ENCODE measurements at places on chromosomes 11 and 22.

DNA sequence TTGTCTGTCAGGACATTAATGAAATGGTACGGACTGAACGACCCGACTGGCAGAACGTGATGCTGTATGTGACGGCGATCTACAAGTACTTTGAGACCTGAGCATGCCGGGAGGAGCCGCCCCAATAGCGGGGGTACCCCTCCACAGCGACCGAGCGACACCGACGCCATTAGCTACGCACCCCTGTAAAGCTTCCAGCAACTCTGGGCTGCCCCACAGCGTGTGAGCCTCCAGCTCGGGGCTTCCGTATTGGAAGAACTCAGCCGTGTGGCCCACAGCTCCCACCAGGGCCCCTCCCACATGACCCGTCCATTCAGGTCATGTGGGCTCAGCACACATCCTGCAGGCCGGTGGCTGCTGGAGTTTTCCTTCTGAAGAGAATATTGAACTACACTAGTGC, 12.9 kb upstream of the ADORA2A start:
- DNase-seq: no peak

- peak; percentile 52 for DNase-seq
These were observed 46.2 kb downstream of the IGF2 start for GRCh38 chr11:2092956-2093412.

DNA sequence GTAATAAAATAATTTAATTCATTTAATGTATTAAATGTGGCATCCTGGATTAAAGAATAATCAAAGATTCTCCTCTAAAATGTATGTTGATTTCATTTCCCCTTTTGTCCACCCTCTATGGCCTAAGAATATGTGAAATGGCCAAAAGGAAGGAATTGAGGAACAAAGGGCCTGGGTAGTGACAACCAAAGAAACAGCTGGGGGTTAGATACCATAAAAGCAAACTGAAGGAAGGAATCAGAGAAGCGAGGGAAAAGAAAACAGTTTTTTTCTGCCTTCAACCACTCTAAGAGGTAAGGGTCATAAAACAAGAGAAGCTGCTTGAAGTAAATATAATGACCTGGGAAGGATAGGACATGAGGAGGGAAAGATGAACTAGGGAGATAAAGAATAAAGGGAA, 139.3 kb downstream of the FAM76B start:
- DNase-seq: no peak

- no peak for DNase-seq
These were observed 52.6 kb downstream of the TCF20 start for GRCh38 chr22:42217752-42218280.

GRCh38 chr11:47430524-47430923, 4.3 kb upstream of the PSMC3 start:
- no peak for DNase-seq

GRCh38 chr22:23233752-23234408, 53.6 kb downstream of the BCR start:
- no peak for DNase-seq

DNA sequence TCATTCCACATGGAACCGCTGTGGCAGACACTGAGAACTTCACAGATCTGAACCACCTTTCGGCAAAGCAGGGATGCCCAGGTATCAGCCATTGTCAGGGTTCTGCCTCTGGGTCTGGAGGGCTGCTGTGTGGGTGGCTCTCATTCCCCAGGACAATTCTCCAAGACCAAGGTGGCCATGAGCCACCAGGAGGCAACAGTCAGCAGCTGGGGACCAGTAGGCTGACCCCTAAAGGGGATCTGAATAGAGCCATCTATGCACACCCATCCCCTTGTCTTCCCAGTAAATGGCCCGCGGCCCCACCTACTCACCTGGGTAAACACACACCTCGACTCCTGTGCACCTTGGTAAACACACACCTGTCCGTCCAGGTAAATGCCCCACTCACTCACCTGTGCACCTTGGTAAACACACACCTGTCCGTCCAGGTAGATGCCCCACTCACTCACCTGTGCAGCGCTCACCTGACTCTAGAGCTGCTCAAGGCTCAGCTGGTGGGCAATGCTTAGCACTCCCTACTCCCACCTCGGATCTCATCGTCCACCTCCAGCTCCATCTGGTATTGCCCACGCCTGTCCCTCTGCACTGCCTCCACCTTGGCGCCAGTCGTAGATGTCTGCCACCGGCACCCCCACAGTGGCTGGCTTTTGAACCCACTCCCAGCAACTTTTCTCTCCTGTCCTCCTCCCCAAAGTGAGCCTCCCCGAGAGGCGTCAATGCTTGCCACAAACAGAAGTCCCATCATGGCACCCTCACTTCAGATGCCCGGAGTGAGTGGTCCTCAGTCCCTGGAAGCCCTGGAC, 10.2 kb downstream of the SLC25A1 start:
- no peak for DNase-seq

DNA sequence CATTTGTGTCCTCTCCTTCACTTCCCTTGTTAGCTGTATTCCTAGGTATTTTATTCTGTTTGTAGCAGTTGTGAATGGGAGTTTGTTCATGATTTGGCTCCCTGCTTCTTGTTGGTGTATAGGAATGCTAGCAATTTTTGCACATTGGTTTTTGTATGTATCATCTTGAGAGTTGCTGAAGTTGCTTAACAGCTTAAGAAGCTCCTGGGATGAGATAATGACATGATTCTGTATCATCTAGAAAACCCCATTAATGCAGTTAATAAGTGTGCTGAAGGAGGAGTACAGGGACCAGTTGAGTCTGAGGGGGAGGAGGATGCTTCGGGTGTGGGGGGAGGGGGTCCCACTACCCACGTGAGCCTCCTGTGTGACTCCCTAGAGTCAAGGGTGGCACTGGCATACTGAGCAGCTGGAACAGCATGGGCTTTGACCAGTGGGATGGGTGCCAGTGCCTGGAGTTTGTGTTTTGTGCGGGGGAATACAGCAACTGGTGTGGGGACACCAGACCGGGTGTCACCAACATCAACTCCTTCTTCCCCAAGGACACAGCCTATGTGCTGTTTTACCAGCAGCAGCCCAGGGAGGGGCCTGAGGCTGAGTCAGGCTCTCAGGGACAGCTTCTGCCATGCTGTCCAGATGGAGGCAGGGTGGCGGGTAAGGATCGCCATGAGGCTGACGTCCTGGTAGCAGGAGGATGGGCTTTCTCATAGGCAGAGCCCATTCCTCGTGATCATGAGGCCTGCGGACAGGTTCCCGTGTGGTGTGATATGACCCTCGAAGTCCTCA, 24.1 kb downstream of the USP35 start:
- DNase-seq: no peak

- DNase-seq: no peak
These were observed 150.9 kb downstream of the CACNA1I start for GRCh38 chr22:39721206-39722031.

DNA sequence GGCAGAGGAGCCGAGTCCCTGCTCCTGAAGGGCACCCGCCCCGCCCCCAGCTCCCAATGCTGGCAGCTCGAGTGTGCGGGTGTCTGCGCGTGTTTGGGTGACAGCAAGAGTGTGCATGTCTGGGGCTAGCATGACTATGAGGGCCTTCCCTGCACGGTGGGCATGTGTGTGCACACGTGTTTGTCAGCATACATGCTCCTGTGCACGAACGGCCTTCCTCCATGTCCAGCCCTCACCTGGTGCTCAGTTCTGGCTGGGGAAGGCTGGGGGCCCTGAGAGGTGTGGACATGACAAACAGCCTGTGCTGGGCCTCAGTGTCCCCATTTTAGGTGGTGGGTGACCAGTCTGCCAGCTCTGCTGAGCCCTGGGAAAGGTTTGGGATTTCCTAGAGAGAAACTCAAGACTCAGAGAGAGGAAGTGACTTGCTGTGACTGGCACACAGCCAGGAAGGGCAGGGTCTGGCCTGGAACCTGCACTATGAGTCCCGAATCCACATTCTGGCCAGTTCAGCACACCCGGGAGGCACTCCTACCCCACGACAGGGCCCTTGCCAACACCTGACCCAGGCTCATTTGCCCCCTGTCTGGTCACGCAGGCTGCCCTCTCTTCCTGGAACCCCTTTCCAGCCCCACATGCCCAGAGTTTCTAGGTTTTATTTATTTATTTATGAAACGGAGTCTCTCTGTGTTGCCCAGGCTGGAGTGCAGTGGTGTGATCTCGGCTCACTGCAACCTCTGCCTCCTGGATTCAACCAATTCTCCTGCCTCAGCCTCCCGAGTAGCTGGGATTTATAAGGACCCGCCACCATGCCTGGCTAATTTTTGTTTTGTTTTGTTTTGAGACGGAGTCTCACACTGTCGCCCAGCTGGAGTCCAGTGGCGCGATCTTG, 3.3 kb upstream of the SHISA8 start:
- no peak for DNase-seq

DNA sequence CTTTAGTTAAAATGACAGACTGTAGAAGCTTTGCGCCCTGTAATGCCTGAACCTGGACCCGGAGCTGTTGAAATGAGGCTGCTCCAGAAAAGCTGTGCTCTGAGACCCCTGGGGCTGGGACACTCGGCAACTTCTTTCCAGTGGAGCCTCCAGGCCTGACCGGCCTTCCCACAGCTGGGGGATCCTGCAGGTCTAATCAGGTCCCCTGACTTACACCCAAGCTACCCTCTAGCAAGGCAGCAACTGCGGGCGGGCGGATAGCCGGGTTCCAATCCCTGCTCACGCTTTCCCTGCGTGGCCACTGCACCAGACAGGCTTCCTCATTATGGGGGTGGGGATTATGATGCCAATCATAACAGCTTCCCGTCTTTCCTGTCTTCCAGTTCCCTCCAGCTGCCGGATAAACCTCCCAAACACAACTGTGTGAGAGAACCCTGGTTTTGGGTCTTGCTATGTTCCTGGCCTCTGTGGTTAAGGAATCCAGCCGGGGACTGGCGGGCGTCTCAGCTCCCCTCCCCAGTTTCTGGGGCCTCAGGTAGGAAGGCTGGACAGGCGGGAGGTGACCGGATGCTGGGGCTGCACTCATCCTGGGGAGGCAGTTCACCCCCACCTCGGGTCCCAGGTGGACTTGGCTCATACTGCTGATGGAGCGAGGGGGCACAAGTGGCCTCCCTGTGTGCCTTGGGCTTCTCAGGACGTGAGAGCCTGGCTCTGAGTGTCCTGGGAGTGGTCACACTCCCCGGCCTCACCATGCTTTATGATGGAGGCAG, 38.6 kb downstream of the PARVG start:
- DNase-seq: no peak

- peak; percentile 50 for DNase-seq
These were observed 4.8 kb downstream of the RTL6 start for GRCh38 chr22:44493206-44493605.

- no peak for DNase-seq
These were observed 37.6 kb downstream of the LIF start for GRCh38 chr22:30208631-30209603.

GRCh38 chr11:61082062-61082870, 20.0 kb upstream of the CD5 start:
- DNase-seq: no peak

DNA sequence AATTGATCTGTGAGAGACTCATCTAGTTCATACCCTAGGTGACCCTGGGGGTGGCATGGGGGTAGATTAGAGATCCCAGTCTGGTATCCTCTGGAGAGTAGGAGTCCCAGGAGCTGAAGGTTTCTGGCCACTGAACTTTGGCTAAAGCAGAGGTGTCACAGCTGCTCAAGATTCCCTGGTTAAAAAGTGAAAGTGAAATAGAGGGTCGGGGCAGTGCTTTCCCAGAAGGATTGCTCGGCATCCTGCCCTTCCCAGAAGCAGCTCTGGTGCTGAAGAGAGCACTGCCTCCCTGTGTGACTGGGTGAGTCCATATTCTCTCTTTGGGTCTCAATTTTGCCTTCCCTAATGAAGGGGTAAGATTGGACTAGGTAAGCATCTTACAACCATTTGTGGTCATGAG, 653 bp downstream of the IL18BP start:
- no peak for DNase-seq

DNA sequence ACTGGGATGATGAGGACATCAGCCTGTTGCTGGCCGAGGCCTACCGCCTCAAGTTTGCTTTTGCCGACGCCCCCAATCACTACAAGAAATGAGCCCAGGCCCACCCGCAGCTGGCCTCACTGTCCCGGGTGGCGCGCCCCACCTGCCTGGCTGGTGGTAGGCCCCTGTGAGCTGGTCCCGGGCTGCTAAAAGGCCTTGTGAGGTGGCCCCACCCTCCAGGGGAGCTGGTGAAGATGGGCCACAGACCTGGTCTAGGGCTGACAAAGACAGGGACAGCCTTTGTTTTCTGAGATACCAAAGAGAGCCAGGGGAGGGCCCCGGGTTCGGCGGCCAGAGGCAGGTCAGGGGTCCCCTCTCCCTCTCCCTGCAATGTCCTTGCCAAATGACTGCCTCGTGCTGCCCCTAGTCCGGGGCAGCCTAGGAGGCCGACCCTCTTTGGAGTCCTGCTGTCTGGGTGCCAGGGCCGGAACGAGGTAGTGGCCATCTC, 411.1 kb downstream of the TBC1D22A start:
- DNase-seq: no peak

All from CD4-positive, alpha-beta T cell treated with Interleukin-4 for 1 hour (primary cell).